Prostate gland (tissue), 2 donors: ENCODE measurements at places on chromosomes 7 and 10. TPM values are rescaled to one million over a fixed set of nuclear protein-coding genes. Genes with fewer than 3 reads are reported as not detected.

DNA sequence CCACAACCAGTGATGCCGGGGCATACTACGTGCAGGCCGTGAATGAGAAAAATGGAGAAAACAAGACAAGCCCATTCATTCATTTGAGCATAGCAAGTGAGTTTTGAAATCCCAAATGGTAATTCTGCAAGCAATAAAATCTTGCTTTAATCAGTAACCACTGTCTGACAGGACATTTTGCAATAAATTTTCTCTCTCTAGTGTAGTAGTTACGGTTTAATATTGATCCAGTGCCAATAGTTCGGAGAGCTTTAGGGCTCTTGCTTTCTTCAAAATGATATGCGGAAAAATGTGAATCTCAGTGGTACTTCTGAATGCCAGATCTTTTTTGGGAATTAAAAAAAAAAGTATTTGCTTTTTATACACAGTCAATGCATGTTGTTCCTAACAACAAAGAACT is 520.4 kb downstream of the SDK1 start:
- no peak overlapping the region for H3K27ac ChIP-seq
- H3K4me3 ChIP-seq = no peak overlapping the region
- H3K36me3 ChIP-seq = no peaks in the 10 kb centered on the region
- H3K27me3 ChIP-seq = no peaks in the 10 kb centered on the region

GRCh38 chr7:65832281-65832680 is 40.6 kb upstream of the VKORC1L1 start:
- no peak overlapping the region for H3K4me3 ChIP-seq
- DNase-seq = no peak
- no peaks in the 10 kb centered on the region for H3K36me3 ChIP-seq

The CFAP70 gene
- 11.9 TPM for total RNA-seq

DNA sequence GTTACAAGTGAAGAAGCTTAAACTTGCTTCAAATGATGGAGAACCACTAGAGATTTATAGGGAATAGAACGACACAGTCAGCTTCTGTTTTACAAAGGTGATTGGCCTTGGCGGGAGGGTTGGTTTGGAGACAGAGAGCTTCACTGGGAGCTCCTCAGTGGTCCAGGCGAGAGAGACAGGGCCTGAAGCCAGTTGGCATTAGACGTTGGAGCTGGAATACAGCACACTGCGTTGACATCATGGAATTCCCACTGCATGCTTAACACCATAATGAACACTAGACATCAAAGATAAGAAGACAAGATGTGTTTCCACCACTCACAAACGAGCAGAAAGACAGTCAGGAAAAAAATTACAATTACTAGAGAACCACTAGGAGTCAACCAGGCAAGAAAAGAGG is 67.8 kb downstream of the TBXAS1 start:
- no peaks in the 10 kb centered on the region for H3K4me1 ChIP-seq
- no peak for DNase-seq
- no peak overlapping the region for H3K27ac ChIP-seq
- no peaks in the 10 kb centered on the region for H3K36me3 ChIP-seq
